ENCODE measurements at places on chromosomes 13 and 19.

GRCh38 chr19:46056536-46056935 lies 15.7 kb upstream of the IGFL4 start:
- no peak for DNase-seq

GRCh38 chr19:10228920-10229319 lies 2.2 kb downstream of the S1PR2 start:
- peak; percentile 38 for DNase-seq

DNA sequence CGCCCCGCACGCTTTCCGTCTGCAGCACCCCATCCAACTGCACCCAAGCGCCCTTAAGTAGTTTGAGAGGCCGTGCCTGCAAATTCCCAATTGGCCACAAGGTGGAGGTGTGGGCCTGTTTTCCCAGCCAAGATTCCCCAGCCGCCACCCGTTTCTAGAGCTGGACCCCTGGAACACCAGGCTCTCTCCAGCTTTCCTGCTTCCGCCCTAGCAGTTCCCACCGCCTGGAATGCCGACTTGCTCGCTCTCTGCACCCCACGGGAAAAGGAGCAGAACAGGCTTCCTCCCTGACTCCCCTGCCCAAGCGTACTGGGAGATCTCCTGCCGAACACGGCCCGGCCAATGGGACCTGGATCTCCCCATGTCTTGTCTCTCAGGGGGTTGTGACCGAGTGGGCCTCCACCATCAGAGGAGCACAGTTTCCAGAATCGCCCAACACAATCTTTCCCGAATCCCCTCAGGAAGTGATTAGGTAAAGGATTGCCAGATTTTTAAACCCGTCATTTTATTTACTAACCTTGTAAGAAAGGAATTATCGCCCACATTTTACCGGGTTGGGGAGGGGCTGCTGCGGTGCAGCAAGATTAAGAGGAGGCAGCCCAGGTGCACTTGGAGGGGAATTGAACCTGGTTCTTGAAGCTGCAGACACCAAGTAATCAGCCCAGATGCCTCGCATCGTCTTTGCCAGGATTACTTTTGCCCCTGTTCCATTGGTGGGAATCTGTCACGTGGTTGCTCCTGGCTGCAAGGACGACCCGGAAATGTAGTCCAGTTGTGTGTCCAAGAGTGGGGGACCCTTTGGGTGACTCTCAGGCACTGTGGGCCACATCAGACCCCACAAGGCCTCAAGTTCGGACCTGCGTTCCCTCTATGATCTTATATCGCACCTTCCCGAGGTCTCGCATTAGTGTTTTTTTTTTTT lies 3.5 kb upstream of the NAPSA start:
- peak; percentile 80 for DNase-seq

DNA sequence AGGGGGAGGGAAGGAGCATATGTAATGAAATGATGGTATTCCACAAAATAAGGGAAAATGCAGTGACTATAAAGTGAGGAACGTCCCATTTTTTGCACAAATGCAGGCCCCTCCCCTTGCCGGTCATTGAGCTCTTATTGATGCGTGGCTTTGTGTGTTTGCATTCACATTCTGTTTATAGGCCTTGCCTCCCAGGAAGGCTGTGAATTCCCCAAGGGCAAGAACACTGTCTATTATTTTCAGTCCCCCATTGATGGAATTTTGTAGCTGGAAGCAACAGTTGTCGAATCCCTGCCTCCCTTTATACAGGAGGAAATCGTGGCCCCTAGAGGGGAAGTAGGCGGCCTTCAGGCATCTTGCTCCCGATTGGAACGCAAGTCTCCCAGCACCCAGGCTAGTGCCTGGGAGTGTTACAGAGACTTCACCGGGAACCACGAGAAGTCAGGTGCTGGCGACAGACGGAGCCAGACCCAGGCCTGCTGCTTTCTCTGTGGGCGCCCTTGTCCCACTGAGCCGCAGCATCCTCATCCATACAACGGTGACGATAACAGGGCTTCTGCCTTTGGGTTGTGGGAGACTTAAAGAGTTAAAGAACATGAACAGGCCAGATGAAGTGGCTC lies 6.9 kb downstream of the SBSN start:
- no peak for DNase-seq

- no peak for DNase-seq
Measured at GRCh38 chr19:28264556-28264955, 948.4 kb downstream of the UQCRFS1 start.

- DNase-seq = no peak
Measured at GRCh38 chr13:105908586-105908985, 626.9 kb downstream of the EFNB2 start.

GRCh38 chr13:72960114-72960513 lies 98.7 kb upstream of the KLF5 start:
- DNase-seq = no peak

DNA sequence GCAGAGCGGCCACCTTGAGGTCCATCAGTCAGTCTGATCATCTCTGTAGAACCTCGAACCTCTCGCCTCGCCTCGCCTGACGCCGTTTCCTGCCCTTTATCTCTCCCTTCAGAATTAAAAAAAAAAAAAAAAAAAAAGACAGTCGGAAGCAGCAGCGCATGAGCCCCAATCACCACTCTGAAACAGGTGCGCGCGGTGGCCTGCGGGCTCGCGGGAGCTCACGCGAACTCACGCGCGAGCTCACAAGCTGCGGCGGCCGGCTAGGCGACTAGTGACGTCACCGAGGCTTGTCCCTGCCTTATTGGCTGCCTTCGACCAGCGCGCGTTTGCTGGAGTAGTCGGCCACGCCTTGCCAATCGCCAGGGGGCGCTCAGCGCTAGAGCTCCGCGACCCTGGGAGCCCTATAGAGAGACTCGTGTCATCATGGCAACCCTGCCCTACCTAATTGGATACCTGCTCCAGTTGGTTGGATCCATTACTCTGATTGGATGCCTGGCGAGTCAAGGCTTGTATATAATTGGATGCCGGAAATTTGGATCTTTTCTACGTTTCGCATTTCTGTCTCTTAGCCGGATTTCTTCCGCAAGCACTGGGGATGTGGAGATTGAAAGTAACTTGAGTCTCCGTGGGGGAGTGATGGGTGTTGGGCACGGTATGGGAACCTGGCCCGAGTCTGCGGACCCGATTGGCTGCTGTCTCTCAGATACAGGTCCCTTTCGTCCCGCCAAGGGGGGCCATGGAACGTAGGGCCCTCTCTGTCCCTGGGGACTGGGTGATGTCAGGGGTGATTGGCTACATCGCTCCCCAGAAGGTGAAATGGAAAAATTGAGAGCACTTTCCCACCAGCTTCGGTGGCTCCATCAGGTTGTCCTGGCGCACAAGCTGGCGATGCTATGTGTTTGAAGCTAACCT lies 31.6 kb downstream of the SYT3 start:
- DNase-seq = peak; percentile 85

Data from CD4-positive, alpha-beta T cell treated with Interleukin-15 for 1 hour (primary cell).